ENCODE measurements at places on chromosomes 7 and 10. TPM values are rescaled to one million over a fixed set of nuclear protein-coding genes. Genes with fewer than 3 reads are reported as not detected.
A peak's percentile ranks its signal among the peaks of the same experiment; 100 is the strongest.

GRCh38 chr10:75487087-75487754 lies 55.8 kb downstream of the LRMDA start:
- DNase-seq: peak; percentile 64

- peak; percentile 98 for DNase-seq
These were observed 10.3 kb upstream of the ANKRD1 start for GRCh38 chr10:90930971-90931871.

- no peak for DNase-seq
These were observed 61.7 kb upstream of the CREB5 start for GRCh38 chr7:28350662-28351061.

TRIL gene
- total RNA-seq: 6.3 TPM

DNA sequence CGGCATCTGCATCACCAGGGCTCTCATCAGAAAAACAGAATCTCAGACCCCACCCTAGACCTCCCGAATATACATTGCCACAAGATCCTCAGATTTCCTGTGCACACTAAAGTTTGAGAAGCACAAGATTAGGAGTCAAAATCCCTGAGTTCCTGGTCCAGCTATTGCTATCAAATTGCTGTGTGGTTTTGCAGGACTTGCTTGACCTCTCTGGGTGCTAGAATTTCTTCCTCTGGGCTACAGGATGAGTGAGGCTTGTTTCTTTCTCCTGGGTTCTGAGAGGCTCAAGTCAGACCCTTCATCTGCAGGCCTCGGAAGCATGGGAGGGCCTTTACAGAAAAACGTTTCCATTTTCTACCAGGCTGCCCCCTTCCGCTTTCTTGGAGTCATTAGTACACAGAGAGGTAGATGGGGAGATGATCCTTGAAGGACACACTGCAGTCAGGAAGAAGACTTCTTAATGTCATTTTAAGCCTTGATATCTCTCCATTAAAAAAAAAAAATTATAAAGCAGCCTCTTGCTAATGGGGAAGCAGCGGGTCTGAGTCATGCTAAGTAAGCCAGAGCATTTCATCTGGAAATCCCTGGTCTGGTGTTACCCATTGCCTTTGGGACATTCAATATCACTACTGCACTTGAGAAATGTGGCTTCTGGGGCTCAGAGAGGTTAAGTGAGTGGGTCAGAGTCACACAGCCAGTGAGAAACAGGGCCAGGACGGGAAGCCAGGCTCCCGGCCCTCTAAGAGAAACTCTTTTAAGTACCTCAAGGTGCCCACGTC lies 173.5 kb downstream of the KCNMA1 start:
- peak; percentile 25 for DNase-seq

SPDYE11 gene
- total RNA-seq: 0.08 TPM

DNA sequence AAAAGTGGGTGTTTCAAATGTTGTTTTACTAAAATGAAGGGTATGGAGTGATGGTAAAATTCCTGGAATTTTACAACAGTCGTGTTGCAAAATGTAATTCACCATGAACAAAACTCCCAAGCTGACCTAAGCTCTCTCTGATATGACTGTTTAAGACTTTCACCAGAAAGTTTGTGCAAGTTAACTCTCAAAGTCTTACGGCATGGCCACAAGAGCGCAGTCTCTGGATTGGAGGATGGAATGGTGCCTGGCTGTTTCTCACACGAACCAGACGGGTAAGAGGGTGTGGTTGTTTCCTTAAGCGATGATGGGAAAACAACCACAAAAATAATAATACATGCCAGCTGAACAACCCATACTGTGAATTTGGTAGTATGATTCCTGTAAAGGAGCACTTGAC lies 662.5 kb downstream of the KCNMA1 start:
- DNase-seq: no peak

RPEL1 gene
- under 0.01 TPM for total RNA-seq

GRCh38 chr7:33400214-33400538 lies 270.8 kb downstream of the BBS9 start:
- DNase-seq: no peak

GRCh38 chr7:133911724-133912123 lies 215.4 kb upstream of the LRGUK start:
- DNase-seq: no peak

- DNase-seq: peak; percentile 40
These were observed 106.3 kb upstream of the SVIL start for GRCh38 chr10:29740981-29741545.

DNA sequence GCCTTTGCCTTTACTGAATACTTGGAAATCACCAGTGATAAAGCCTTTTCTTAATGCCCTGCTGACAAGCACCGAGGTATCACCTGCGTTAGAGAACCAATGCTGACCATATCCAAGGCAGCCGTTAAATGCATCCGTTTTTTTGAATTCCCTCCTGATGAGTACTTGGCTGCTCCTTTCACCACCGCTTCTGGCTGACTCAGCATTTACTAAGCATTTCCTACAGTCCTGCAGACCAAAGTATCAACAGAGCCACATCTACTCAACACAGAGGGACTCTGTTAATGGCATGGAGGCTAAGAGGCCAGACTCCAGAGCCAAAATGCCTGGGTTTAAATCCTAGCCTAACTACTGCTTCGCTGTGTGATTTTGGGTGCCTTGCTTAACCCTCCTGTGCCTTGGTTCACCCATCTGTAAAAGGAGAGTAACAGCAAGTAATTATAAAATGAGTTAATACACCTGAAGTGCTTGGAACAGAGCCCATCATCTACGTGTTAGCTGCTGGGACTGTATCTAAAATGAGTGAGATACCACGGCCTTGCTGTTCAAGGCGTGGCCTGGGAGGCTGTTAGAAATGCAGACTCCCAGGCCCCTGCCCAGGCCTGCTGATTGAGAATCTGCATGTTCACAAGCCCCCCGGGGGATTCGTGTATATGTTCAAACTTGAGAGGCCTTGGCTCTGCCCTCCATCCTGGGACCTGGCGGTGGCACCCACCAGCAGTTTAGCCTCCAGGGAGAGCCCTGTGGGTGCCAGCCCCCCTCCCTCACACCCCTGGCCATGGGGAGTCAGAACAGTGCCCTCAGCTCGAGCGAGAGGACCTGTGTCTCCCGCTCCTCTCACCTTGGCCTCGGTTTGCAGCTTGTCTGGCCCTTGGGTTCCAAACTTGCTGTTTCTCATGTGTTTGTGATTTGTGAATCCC lies 30.8 kb upstream of the EFCAB10 start:
- peak; percentile 27 for DNase-seq

FAM180A gene
- 2.5 TPM for total RNA-seq

DNA sequence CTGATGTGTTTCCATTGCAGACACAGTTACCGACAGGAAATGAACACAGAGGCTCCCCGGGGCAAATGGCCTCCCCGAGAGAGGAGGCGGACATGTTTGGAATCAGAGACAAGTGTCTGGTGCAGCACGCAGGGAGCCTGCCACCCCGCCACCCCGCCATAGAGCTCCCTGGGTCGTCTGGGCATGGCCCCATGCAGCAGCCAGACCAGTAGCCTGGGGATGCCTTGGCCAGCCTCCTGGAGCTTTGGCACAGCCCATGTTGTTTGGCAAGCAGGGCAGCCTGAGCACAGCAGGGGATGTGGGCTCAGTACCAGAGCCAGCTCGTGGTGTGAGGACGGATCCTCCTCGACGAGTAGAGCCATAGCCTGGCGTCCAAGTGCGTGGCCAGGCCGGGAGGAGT lies 80.8 kb downstream of the NKX6-2 start:
- DNase-seq: no peak

ANKRD61 gene
- total RNA-seq: not detected

SFRP5 gene
- not detected for total RNA-seq

DNA sequence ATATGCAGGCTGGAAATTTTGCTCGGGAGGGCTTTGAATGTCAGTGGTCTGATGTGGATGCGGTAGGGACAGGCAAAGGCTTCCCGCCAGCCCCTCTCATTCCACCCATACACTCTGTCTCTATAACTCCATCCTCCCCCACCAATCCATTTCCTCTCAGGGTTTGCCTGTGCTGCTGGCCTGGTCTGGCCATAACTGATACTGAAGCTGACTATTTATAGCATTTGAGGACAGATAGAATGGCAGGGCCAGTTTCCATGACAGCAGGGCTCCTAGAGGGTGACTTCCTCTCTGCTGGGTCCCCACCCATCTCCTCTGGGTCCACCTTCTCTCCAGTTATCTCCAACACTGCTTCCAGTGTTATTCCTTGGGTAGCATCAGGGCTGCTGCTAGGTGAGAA lies 6.6 kb upstream of the PDLIM1 start:
- DNase-seq: no peak

DNA sequence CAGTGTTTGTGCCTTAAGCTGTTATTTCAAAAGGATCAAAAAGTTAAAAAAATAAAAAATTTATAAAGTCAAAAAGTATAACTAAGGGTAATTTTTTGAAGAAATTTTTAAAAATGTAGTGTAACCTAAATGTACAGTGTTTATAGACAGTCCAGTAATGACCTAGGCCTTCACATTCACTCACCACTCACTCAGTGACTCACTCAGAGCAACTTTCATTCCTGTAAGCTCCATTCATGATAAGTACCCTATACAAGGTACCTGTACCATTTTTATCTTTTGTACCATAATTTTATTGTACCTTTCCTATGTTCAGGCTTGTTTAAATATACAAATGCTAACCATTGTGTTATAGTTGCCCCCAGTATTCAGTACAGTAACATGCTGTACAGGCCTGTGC lies 21.5 kb downstream of the DNAJC9 start:
- no peak for DNase-seq

SLC13A1 gene
- total RNA-seq: not detected

TMEM140 gene
- total RNA-seq: 12.1 TPM

DNA sequence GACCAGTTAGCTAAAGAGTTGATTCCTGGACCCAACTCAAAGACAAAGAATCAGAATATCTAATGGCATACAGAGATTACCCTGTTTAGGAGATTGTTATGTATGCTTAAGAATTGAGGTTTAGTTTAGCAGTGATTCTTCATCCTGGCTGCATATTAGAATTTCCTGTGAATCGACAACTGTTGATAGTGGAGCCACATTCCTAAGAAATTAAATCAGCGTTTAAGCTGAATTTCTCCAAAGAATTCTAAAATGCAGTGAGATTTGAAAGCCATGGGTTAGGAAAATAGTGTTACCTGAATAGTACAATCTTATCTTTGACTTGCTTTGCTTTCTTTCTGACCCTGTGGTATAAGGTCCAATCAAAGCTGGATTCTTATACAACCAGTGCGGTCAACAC lies 16.4 kb upstream of the FERD3L start:
- DNase-seq: peak; percentile 16

DNA sequence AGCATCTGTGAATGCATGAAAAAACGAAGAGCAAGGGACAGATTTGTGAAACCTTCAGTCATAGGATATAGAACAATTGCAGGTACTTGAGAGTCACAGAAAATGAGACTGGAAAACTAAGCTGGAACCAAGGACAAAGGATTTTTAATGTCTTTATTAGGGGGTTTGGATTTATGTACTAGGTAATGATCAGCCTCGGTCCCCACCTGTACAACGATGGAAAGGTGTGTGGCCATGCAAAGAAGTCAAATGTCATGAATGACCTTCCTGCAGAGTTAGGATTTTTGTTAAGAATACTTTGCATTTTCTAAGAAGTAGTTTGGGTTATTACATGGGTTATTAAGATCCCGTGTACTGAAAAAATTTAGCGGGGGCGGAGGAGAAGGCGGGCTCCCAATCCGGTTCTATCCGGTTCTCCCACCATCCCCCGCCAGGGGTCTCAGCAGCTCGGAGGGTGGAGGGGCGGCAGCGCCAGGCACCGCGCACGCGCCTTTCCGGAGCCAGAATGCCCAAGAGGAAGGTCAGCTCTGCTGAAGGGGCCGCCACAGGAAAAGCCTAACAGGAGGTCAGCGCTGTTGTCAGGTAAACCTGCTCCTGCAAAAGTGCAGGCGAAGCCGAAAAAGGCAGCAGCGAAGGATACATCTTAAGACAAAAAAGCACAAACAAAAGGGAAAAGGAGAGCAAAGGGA lies 327.5 kb upstream of the PLXDC2 start:
- peak; percentile 25 for DNase-seq

Measured in fibroblast of the aortic adventitia (primary cell).